ENCODE measurements at places on chromosomes 3 and 15. TPM values are rescaled to one million over a fixed set of nuclear protein-coding genes. Genes with fewer than 3 reads are reported as not detected.

DNA sequence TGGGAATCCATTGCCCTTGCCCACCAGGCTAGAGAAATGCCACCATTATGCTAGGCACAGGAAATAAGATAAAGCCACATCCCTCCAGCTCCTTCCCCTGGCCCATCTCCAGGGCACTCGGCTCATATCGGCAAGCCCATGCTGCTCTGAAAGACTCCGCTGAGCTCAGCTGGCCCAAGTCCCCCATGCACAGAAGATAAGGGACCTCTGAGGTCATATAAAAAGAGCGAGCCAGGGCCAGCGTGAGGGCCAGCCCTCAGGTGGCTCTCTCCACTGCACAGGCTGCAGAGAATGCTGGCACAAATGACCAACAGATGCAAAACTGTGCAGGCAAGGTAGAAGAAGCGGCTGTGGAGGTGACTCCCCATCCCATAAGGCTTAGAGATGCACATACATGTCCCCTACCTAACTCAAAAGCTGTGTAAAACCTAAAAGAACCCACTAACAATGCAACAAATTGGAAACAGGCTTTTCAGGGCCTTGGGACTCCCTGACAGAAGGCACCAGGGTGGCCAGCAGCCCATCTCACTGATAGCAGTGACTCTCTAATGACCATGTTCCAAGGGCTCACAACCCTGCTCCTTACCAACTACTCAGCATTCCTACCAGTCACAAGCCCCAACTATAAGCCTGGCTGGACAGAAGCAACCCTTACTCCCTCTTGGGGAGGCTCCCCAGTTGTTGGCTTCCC is 3.0 kb downstream of the RAB6B start:
- DNase-seq, result no peak

GRCh38 chr3:41192885-41193284 is 6.4 kb upstream of the CTNNB1 start:
- no peak for DNase-seq

The MORF4L1 gene
- 251 TPM for total RNA-seq

The FANCD2OS gene
- total RNA-seq, result not detected

Measured in naive thymus-derived CD4-positive, alpha-beta T cell (primary cell).